ENCODE measurements at places on chromosomes 1 and 21. TPM values are rescaled to one million over a fixed set of nuclear protein-coding genes. Genes with fewer than 3 reads are reported as not detected.

Gene SEC16B
- total RNA-seq, result 1.9 TPM

Gene GOLT1A
- not detected for total RNA-seq

Gene CHIA
- not detected for total RNA-seq

Gene PCP4L1
- 0.59 TPM for total RNA-seq

Gene LCK
- total RNA-seq, result 0.74 TPM

Gene UHMK1
- total RNA-seq, result 28.6 TPM

Gene PRELP
- 54.5 TPM for total RNA-seq

Gene LYPD8
- not detected for total RNA-seq

Gene BCAR3
- 12.7 TPM for total RNA-seq

Gene YRDC
- 6.1 TPM for total RNA-seq

Gene OR10J1
- not detected for total RNA-seq

Gene WDR64
- total RNA-seq, result not detected

Gene LPAR3
- total RNA-seq, result 56.7 TPM

DNA sequence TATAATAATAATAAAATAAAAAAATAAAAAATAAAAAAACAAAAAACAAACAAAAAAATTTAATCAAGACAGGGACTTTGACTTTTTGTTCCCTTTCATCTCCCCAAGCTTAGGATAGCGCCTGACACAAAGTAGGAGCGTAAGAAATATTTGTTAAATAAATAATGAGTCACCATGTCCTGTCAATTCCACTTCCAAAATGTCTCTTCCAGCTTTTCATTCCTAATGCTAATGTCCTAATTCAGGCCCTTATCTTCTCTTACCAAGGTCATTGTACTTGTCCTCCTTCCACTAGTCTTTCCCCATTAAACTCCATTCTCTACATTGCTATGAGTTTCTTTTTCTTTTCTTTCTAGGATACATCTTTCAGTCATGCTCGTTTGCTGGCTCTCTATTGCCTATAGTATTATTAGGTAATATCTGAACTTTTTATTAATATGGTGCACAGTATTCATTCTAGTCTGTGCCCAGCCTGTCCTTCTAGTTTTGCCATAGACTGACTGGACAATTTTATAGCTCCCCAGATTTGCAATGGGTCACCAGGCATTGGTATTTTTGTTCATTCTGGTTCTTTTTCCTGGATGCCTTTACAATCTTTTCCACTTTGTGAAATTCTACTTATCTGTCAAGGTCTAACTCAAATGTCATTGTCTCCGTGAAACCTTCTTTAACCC, 11.4 kb downstream of the NEXN start:
- no peak for DNase-seq

DNA sequence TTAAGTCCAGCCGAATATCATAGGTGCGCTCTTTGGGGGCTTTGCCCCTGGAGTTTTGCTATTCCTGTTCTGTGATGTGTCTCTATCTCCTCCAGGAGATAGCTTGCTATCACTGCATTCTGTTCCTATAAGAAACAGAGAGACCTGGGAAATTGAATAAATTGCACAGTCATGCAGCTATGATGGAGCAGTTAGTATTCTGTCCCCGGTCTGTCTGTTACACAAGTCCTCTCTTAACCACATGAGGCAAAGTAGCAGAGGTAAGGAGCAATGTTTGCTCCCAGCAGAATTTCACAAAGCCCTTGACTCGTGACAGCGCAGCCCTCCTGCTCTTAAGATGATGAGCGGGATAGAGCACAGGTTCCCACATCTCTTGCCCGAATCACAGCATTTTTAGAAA, 63.9 kb upstream of the GRHL3 start:
- DNase-seq, result no peak

GRCh38 chr1:39409055-39409816, 82.2 kb upstream of the BMP8A start:
- DNase-seq, result peak; percentile 78

DNA sequence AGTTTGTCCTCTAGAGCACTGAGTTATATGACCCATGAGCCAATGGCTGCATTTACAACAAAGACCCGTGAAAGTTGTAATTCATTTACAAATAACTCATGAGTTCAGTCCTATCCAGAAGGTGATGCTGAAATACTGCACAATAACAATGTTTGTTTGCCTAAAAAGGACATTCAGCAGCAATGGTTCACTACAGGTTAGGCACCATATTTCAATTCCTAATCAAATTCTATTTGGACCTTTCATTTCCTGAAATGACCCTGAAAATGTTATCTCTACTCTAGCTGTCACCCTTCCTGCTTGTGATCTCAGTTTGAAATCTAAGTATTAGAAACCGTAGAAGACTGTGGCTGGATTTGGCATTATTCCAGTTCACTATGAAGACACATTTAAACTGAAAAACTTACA, 191.2 kb upstream of the SAMSN1 start:
- no peak for DNase-seq

DNA sequence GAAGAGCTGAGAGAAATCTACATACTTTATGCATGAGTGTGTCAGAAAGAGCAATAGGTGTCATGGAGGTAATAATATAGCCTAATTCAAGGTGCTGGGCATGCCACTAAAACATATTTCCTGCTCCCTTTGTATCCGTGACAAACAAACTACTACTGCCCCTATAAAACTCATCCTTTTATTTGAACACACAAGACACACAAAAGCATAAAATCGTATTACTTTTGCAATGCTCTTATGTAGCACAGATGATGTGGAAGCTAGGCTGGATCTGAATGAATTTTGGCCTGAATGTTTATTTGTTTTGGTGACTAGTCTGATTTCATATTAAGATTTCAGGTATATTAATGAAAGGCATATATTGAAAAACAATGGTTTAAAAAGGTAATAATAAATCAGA, 239.3 kb upstream of the NEGR1 start:
- no peak for DNase-seq

- DNase-seq, result no peak
These were observed 30.1 kb downstream of the PALMD start for GRCh38 chr1:99675994-99676393.

GRCh38 chr1:107637101-107637500, 327.9 kb downstream of the VAV3 start:
- no peak for DNase-seq

- DNase-seq, result no peak
These were observed 142.4 kb downstream of the TLR5 start for GRCh38 chr1:223000632-223001031.

DNA sequence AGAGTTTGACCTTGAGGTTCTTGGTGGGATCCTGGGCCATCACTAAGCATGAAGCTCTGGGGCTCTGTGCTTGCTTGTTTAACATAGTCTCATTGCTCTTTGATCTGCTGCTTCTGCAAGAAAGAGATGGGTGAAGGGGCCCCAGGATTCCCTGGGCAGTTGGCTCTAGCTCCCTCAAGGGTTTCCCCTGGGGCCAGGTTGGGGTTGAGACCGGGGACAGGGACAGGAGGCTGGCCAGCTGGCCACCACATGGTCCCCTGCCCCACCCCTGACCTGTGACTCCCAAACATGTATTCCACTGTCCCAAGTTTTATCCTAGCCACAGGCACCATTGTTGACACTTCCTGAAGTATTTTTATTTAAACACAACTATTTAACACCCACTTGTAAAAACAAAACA, 69.5 kb downstream of the FHAD1 start:
- DNase-seq, result no peak

GRCh38 chr1:229280921-229281320, 10.0 kb downstream of the RAB4A start:
- DNase-seq, result no peak

DNA sequence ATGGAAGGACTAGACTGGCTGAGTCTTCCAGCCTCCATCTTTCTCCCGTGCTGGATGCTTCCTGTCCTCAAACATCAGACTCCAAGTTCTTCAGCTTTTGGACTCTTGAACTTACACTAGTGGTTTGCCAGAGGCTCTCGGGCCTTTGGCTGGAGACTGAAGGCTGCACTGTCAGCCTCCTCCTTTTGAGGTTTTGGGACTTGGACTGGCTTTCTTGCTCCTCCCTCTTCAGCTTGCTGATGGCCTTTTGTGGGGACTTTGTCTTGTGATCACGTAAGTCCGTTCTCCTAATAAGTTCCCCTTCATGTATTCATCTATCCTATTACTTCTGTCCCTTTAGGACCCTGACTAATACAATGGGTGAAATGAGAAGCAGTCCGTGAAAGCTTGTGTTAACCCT, 196.4 kb downstream of the KAZN start:
- no peak for DNase-seq

- DNase-seq, result no peak
These were observed 71.2 kb downstream of the LRRC40 start for GRCh38 chr1:70134148-70134547.

DNA sequence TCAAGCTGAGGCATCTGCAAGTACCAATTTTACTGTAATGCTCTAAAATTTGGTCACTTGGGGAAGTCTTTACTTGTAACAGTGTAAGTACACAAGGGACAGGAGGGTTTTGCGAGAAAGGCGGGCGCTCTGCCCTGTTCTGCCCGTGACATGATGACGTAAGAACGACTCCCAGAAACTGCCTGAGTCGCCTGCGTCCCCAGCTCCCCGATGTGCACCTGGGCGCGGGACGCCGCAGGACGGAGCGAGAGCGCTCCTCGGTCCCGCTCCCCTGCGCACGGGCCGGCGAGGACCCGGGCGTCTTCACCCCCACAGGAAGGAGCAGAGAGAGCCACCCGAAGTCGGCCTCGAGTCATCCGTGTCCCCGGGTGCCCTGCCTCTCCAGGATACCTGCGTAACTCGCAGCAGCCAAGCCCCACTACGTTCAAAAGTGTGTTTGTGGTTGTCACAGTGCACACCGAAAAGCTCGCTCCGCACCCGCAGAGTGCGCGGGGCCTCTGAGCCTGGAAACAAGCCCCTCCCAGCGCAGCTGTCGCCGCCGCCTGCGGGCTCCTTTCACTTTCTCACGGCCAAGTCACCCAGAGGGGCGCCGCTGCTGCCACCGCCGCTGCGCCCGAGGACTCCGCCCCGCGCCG, 3.3 kb upstream of the ZBTB18 start:
- peak; percentile 82 for DNase-seq

DNA sequence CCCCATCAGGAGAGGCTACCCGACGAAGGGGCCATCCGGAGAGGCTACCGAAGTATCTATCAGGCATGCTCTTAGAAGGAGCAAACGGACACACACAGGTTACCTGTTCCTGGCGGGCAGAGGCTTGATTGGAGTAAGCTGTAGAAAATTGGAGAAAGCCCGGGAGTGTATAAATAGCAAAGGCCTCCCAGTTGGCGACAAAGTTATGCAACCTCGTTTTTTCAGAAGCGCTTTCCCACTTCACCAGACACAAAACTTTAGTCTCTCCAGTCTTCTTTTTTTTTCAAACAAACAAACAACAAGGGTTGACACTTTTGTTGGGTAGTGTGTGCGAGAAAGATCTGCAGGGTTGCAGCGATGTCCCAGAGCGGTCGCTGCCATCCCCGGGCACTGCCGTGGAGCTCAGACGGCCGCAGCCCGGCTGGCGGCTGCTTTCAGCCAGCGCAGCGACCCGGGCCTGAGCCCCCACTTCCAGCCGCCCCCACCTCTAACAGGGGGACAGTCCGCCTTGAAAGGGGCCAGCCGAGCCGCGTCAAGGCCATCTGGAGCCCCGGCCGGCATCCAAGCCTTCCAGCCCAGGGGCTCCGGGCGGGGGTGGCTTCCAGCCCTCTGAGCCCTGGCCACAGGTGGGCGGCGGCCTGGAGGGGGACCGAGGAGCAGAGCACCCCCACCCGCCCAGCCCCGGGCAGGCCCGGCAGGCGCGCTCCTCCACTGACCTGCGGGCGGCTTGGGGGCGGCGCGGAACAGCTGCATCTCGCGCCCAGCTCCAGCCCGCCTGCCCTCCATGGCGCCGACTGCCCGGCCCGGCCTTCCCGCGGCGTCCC, 616 bp downstream of the MCOLN3 start:
- DNase-seq, result no peak

DNA sequence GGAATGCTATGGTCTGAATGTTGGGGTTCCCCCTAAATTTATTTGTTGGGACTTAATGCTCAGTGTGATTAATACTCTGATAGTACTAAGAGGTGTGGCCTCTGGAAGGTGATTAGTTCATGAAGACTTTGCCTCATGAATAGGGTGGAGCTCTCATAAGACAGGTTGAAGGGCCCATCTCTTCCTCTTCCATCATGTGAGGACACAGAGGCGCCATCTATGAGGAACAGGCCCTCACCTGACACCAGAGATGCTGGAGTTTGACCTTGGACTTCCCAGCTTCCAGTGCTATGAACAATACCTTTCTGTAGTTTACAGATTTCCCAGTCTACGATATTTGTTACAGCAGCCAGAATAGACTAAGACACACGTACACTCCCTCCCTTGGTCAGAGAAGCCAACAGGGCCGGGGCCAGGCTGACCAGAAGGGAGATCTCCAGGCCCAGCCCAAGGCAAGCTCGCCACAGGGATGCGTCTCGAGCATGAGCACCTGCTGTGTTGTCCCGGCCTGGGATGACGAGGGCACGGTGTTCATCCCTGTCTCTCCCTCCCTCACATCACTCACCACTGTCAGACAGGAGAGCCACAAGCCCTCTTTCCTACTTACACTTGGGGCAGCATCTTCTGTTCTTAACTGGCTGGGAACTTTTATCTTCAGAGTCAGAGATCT, 4.7 kb upstream of the ABCG1 start:
- DNase-seq, result no peak

- DNase-seq, result no peak
These were observed 95.1 kb upstream of the KRTAP19-8 start for GRCh38 chr21:31133243-31133830.

DNA sequence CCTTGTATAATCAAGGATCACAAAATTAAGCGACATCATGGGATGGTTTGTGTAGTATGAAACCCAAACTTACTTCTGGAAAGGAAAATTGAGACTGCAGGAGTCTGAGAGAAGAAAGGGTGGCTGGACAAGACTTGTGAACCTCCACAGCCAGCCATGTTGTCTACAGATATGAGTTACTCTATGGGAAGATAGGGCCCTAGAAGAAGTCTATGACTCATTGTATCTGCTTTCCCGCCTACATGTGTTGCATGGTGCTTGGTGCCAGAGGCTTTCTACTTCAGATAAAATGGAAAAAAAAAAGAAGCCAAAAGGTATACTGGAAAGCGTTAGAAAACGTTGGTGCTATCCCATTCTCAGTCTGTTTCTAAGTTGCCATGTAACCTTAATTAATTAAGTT, 18.7 kb upstream of the OR6N2 start:
- DNase-seq, result no peak

GRCh38 chr1:204348722-204349121, 11.0 kb downstream of the PLEKHA6 start:
- peak; percentile 90 for DNase-seq

All from right atrium auricular region (tissue), 2 donors.